Stimulated activated CD4-positive, alpha-beta T cell treated with anti-CD3 and anti-CD28 coated beads, Interleukin-12 subunit alpha, Interleukin-12 subunit beta, amount 100 ng/mL, for 48 hours (primary cell): ENCODE measurements at places on chromosomes 5 and 9.

DNA sequence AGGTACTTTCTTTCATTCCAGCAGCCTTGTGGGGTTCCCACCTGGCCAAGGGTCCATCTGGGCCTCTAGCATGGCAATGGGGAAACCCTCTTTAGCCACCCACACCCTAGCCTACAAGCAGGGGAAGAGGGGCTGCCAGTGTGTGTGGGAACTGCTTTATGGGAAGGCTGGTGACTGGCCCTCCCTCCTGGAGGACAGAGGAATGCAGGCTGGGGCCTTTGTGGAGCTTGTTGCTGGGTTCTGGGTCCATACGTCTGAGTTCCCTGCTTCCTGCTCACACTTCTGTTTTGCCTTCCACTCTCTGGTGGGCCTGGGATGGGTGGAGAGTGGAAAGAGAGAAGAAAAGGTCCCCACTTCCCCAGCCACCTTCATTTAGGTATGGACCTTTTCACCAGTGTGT lies 14.9 kb upstream of the PITX1 start:
- DNase-seq: no peak

GRCh38 chr5:81207009-81207408 lies 26.1 kb upstream of the CKMT2 start:
- no peak for DNase-seq

- no peak for DNase-seq
Measured at GRCh38 chr5:74415695-74416102, 224.8 kb downstream of the ENC1 start.

GRCh38 chr5:32358611-32359010 lies 45.9 kb upstream of the MTMR12 start:
- DNase-seq: no peak

- DNase-seq: no peak
Measured at GRCh38 chr9:31582071-31582470, 802.4 kb upstream of the ACO1 start.

DNA sequence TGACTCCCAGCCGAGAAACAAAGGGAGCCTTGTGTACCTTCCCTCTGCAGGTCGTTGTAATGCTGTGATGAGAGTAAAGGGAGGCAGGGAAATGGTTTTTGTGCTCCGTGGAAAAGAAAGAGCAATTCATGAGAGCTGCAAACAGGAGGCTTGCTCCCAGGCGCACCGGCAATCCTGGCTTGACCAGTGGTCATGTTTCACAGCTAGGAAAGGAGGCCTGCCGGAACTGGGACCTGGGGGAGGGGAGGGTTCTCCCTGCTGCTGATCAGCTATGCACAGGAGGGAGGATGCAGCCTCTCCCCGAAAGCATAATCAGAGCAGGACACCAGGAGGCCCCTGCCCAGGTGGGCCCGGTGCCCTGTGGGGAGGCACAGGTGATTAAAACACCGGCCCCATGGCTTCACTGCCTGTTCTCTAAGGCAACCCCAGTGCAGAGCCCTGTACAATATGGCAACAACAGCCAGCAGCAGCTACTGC lies 131.3 kb downstream of the ZDHHC21 start:
- no peak for DNase-seq

DNA sequence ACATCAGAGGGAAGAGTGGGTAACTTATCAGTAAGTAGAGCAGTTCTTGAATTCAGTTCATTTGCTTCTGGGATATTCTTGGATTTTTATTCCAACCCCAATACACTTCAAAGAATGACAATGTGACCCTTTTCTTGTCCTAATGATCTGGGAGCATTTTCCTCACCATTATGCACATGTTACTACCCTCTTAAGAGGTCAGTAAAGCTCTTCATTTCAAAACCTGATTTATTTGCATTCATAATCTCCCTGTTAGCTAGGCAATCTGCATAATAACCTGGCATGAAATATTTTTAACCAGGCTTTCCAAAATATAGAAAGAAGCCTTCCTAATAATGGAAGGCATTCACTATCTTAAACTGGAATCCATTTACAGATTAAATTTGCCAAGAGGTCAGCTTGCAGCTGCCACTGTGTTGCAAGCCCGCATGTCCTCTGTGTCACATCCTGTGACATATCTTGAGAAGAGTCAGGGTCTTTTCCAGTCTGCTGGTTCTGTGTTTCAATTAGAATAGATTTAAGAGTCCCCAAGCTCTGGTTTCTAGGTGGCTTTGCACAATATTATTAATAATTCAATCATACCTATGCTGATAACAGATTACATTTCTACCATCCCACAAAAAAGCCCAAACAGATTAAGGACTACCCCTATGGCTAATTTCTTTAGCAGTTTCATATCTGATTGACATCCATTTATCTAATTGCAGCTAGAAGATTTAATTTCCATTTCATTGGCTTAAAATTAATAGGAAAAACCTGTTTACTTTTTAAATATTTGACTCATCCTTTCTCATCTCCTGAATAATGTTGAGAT lies 30.9 kb upstream of the PPP2R2B start:
- DNase-seq: no peak

- DNase-seq: no peak
Measured at GRCh38 chr5:139340051-139340450, 1.6 kb upstream of the PAIP2 start.

DNA sequence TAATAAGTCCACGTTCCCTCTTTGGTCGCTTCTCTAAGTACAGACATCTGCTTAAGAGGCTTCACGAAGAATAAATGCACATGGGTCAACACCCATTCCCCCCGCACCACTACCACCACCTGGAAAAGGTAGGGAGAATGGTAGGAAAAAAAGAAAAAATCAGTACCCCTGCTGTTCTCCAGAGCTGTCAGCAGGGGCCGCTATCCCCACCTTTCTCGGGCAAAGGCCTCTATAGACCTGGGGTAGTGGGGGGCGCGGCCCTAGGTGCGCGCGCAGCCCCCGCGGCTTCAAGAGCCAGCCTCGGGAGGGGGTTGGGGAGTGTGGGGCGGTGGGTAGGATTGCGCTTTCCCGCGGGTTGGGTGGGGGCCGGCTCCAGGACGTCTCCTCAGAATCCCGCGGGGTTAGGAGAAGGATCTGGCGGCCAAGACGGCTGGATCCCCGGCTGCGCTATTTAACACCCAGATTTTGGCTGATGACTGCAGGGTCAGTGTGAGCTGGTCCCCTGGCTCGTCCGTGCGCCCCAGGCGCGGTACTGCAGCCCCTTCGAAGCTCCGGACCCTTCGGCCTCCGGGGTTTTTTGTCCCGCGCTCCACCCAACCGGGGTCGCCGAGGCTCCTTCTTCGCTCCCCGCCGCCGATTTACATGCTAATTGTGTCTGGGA lies 1.6 kb upstream of the SEMA6A start:
- no peak for DNase-seq

DNA sequence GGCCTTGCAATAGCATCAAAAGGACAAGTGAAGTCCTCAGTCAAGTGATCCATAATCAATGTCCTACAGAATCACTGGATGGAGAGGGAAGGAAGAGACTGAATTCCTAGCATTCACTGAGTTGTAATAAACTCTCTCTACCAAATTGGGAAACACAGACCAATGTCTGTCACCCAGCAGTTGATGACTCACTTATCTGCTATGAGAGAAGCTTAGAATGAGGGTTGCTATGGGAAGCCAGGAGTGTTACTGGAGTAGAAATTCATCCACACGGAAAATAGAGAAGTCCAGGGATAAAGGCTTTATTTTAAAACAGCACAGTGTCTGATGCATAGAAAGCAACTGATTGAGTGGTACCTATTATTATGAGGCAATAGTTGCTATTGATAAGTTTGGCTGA lies 407.4 kb downstream of the BRINP1 start:
- DNase-seq: no peak

GRCh38 chr5:55601204-55601618 lies 66.4 kb upstream of the PLPP1 start:
- DNase-seq: no peak

GRCh38 chr9:106934442-106935238 lies 71.7 kb downstream of the ZNF462 start:
- no peak for DNase-seq

GRCh38 chr5:14588145-14588544 lies 6.6 kb downstream of the OTULINL start:
- DNase-seq: no peak

GRCh38 chr5:144370273-144370672 lies 199.6 kb downstream of the KCTD16 start:
- no peak for DNase-seq

GRCh38 chr5:139650031-139650688 lies 2.0 kb downstream of the CXXC5 start:
- no peak for DNase-seq

DNA sequence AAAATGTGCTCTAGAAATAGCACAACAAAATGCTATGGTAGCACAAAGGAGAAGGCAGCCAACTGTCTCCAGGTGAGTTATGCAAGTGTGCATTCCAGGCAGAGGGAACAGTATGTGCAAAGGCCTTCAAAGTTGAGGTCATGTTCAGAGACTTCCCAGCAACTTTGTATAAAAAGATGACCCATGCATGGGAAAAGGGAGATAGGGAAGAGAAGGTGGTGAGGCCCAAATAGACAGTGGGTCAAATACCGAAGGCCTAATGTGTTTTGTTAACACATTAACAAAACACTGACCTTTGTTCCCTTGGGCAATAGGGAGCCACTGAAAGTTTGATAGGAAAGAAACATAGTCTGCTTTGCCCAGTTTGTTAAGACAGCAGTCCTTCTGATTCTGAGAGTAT lies 445.3 kb downstream of the EBF1 start:
- DNase-seq: no peak

- no peak for DNase-seq
Measured at GRCh38 chr9:37281541-37281940, 141.0 kb upstream of the GRHPR start.

DNA sequence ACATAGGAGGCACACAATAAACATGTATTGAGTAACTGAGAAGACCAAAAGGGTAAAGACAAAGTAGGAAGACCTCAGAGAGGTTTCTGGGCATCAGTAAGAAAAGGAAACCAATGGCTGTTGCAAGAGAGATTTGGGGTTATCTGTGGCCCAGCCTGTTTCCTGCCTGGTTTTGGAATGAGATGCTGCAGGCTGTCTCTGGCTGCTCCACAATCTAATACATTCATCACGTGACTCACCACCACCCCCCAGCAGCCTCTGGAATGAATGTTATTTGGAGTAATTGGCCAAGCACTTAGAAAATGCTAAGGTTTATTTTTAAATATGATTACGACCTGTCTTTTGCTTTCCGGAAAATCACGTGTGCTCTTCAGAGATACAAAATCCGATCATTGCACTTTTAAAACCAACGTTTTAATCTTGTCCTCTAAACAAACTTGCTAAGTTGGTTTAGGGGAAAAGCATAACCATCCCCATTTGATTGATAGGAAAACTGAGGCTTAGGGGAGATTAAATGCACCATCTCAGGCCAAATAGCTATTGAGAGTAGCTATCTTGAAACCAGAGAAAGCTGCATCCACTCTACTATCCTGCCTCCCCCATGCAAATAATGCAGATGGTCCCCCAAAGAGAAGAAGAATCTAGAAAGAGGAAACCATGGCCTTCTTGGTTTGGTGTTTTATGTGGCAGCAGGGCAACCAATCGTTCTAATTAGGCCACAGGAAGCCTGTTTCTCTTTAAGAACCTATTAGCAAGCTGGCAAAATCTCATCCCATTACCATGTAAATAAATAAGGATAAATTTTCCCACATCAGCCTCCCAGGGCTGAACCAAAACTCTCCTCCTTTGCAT lies 151.8 kb upstream of the ADRA1B start:
- DNase-seq: no peak

DNA sequence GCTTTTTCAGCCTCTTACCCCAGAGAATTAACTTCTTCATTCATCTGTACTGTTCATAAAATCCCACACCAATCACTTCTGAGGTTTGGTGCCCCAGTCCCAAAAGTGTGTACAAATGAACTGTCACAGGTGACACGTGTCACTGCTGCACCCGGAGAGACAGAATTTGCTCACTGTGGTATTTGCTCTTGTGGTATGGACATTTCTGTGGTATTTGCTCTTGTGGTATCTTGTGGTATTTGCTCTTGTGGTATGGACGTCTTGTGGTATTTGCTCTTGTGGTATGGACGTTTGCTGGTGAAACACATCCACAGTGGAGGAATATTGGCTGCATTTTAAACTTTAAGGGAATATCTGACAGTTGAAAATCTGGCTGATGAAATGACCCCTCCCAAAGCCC lies 214.9 kb upstream of the DAP start:
- no peak for DNase-seq

GRCh38 chr5:158857976-158858375 lies 241.7 kb downstream of the EBF1 start:
- no peak for DNase-seq

DNA sequence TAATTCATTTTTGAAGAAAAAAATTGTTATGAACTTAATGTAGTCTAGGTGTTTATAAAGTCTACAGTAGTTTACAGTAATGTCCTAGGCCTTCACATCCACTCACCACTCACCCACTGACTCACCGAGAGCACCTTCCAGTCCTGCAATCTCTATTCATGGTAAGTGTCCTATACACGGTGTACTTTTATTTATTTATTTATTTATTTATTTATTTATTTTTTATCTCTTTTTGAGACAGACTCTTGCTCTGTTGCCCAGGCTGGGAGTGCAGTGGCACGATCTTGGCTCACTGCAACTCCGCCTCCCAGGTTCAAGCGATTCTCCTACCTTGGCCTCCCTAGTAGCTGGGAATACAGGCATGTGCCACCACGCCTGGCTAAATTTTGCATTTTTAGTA lies 39.3 kb upstream of the PIK3R1 start:
- DNase-seq: no peak

DNA sequence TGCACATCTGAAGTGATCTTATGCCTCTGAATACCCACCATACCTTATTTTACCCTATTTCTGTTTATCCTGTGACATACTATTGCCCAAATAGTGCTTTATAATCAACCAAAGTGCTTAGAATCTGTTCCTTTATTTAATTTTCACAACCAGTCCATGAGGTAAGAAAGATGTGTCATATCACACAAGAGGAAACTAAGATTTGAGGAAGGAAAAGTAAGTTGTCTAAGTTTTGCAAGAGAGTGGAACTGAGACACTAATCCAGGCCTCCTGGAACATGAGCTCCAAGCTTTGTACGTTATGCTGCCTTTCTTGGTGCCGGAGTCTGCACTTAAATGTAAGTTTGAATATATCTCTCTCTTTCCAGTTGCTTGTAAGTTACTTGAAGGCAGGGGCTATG lies 17.2 kb downstream of the KDM3B start:
- no peak for DNase-seq

GRCh38 chr9:122991370-122991830 lies 42.1 kb upstream of the GPR21 start:
- DNase-seq: peak; percentile 24

DNA sequence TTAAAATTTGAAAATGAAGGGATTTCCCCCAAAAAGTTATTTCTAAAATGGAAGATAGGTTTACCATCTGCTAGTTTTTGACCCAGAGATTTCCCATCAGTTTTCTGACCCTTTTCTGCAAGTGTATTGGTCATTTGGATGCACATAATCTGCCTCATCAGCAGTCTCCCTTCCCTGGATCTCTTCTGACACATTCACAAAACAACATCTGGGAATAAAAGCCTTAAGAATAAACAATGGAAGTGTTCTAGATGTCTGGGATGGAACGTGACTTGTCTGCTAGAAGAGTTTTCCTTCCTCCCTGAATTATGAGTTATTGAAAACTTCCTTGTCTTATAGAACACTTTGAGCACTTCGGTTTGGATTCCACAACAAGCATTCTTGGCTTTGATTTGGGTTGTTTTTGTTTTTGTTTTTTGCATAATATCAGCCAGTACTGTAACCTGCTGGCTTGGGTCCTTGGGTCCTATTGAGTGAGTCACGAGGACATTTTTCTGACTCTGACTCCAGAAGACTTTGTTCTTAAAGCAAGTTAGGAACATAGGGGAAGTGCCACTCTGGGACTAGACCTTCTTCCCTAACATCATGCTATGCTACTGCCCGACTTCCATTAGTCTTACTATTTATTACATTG lies 18.2 kb upstream of the ESM1 start:
- DNase-seq: no peak

GRCh38 chr5:116454417-116454927 lies 120.2 kb downstream of the SEMA6A start:
- no peak for DNase-seq
